ENCODE measurements at places on chromosomes 1 and 21. TPM values are rescaled to one million over a fixed set of nuclear protein-coding genes. Genes with fewer than 3 reads are reported as not detected.

GRCh38 chr1:230268371-230269170, 157.6 kb downstream of the PGBD5 start:
- peak; percentile 80 for DNase-seq

- no peak for DNase-seq
These were observed 25.4 kb downstream of the CHD5 start for GRCh38 chr1:6154525-6155319.

The ALX3 gene
- not detected for total RNA-seq

The KCNJ10 gene
- total RNA-seq = under 0.01 TPM

DNA sequence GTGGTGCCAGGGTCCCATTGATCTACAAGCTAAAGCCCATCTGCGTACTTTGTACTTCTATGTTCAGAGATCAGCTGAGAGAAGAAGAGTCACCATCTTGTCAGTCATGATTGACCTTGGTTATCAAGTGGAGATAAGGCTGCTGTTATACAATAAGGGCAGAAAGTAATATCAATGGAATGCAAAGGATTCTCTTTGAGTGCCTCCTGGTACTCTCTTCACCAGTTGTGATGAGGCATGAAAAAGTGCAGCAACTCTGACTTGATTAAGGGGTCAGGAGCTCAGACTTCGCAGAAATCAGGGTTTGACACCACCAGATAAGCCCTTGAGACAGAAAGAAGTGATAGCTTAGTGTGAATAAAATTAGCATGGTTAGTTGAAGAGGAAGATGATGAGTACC, 25.7 kb upstream of the SYT14 start:
- DNase-seq = no peak

The BMP8B gene
- total RNA-seq = not detected

DNA sequence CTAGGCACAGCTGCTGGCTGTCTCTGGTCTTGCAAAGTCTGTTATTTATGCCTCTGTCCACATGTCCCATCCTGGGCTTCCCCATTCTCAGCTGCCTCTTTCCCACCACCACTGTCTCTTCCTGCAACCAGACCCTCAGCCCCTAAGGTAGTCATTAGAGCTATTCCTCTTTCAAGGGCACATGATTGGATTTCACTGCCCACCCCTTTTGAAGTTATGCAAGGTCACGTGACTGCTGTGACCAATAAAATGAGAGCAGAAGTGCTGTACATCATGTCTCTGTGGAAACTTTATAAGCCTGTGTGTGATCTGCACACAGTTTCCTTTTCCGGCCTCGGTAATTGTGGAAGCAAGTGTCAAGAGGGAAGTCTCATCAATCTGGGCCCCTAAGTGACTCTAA, 136.6 kb upstream of the HMGB4 start:
- no peak for DNase-seq

GRCh38 chr1:229372251-229372650, 29.4 kb upstream of the CCSAP start:
- no peak for DNase-seq

The ELAVL4 gene
- total RNA-seq = not detected

DNA sequence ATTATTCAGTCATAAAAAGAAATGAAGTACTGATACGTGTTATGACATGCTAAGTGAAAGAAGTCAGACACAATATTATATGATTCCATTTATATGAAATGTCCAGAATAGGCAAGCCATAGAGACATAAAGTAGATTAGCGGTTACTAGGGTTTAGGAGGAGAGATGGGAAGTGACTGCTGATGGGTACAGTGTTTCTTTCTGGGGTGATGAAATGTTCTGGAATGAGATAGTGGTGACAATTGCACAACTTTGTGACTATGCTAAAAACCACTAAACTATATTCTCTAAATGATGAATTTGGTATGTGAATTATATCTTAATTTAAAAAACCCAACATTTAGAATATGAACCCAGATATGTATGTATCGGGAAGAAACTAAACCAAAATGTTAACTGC, 27.6 kb downstream of the IPP start:
- peak; percentile 68 for DNase-seq

GRCh38 chr1:207791290-207791689, 39.4 kb downstream of the CD46 start:
- DNase-seq = no peak

DNA sequence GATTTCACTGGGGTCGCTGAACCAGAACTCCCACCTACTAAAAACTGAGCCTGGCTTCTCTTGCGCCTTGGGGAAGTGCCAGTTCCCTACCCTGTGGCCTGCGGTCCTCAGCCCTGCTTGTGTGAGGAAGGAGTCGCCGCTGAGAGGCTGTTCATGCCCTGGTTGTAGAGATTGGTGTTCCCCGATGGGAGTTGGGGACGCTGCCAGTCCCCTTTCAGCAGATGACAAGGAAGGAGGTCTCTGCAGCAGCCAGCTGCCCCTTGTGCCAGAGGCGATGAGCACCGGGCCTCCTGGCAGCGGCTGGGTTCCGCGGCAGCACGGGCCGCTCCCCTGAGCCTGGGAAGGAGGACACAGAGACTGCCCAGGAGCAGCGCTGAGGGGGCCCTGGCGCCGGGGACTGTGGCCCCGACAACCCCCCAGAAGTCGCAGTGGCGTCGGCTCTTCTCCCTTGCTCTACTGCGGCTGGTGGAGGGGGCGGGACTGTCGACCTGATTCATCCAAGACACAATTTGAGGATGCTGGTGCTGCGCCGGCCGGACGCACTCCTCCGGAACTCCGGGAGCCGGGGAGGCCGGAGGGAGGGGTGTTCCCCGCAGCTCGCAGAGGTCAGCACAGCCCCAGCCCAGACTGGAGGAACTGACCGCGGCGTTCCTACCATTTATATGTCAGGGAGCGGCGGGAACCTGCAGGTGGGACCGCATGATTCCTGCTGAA, 12.0 kb upstream of the ADORA3 start:
- peak; percentile 18 for DNase-seq

Data from fibroblast of villous mesenchyme (primary cell).